Tongue (tissue), 3 donors: ENCODE measurements at places on chromosomes 7 and 10.

DNA sequence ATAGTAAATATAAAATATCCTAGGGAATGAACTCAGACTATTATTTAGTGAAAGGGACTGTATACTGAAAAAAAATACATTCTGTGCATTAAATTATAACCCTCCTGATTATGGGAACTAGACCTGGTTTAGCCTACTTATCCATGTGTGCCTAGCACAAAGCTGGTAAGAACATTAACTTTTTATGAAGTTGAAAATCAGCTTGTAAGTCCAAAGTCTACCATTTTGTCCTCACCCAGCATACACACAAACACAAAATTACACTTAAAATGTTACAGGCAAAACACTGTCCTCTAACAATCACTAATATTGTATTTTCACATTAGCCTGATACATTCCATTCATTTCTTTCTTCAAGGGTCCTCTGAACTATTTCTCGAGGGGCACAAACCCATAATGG, 19.9 kb upstream of the NEBL start:
- no peak for DNase-seq

DNA sequence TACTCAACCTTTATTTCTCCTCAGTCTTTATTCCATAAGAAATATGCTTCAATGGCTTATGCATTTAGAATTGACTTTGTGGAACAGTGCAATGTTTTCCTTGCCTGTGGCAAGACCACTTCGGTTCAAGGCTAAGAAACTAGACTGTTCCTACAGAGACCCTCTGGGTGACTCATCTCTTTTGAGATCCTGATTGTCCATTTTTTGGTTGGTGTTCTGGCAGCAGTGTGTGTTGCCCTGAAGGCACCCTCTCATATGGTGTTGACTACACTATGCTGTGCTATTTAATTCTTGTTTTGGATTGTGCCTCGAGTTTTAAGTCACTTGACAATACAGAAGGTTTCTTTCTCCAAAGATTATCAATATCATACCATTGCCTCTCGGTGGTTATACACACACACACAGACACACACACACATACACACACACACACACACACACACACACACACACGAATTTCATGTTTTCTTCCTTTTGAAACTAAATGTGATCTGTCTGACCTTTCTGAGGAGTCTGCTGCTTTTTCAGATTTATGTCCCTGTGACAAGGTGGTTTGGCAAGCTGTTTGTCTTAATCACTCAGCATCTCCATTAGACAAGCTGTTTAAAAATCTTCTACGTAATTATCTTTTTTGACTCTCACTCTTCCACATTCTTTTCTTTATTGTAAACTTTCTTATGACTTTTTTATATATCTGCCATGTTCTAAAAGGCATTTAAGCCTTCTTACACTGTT, 187.2 kb downstream of the VTI1A start:
- DNase-seq: no peak

DNA sequence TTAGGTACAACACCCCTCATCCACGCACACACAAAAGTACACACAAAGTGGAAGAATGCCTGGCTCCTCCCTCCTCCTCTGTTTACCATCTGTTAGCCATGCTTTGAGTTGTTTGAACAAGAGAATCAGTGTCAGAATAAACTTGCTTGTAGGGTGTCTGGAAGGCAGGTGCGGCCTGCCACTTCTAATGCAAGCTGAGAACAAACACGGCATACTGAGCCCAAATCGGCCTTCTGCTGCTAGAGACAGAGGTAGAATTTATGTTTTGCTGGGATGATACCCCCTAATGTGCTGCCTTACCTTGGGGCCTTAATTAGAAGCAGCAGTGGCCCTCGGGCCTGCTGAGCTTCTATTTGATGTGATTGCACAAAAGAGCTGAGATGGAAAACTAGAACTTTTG, 24.9 kb upstream of the FAM180A start:
- DNase-seq: peak; percentile 71

DNA sequence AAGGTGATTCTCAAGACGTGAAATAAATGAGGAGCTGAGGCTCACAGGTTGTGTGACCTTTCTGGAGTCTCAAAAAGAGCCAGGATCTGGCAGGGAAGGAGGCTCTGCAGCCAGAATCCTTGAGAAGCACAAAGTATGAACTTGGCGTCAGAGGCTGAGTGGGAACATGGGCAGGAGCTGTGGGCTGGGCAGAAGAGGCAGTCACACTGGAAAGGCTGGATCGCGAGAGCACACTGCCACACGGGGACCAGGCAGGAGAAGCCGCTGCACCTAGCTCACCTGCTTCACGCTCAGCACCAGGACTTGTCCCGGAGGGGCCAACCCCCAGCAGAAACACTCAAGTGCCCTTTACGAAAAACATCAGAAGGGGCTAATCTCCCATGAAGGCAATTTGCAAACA, 535.0 kb downstream of the TNS3 start:
- DNase-seq: no peak
